ENCODE measurements at places on chromosomes 6 and 20.
A peak's percentile ranks its signal among the peaks of the same experiment; 100 is the strongest.

GRCh38 chr6:69973138-69973537, 106.8 kb downstream of the COL19A1 start:
- DNase-seq, result no peak

GRCh38 chr6:35771343-35771627, 5.1 kb upstream of the CLPSL2 start:
- no peak for DNase-seq

DNA sequence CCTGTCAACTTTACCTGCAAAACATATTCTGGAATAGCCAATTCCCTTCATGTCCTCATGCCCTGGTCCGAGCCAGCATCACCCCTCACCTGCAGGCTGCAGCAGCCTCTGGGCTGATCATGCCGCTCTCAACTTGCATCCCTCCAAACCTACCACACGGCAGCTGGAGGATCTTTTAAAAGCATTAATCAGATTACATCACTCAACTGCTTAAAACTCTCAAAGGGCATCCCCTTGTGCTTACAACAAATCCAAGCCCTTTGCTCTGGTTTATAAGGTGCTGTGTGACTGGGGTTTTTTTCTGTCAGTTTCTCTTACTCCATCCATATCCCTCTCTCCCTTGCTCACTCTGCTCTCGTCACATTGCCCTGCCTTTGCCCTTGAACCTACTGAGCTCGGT, 24.0 kb downstream of the CD40 start:
- no peak for DNase-seq

DNA sequence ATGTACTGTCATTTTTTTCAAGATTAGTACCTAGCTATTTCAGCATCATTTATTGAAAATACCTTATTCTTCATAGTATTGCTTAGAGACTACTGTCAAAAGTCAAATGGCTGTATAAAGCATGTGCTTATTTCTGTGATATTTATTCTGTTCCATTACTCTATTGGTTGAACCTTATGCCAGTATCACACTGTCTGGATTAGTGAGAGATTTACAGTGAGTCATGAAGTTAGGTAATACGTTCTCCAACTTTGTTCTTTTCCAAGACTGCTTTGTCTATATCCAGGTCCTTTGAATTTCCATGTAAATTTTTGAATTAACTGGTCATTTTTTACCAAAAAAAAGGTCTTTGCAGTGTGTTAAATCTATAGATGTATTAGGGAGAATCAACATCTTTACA, 18.6 kb upstream of the RNF217 start:
- no peak for DNase-seq

DNA sequence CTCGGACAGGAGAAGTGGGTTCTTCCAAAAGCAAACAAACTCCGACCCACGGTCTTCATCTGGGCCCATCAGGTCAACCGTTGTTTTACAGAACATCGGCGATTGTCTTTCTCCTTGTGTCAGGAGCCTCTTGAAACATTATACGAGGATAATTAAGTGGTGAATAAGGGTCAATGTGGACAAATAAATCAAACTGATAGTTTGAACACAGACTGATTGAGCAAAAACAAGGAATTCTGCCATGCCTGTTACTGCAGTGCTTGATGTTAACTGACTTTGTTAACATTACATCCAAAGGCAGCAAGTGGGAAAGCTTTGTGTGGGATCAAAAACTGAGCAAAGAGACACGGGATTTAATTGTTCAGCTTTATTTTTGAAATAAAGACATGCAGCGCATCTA, 101.1 kb upstream of the IFNGR1 start:
- DNase-seq, result peak; percentile 6

GRCh38 chr20:57705127-57705899, 4.5 kb downstream of the PMEPA1 start:
- DNase-seq, result no peak

DNA sequence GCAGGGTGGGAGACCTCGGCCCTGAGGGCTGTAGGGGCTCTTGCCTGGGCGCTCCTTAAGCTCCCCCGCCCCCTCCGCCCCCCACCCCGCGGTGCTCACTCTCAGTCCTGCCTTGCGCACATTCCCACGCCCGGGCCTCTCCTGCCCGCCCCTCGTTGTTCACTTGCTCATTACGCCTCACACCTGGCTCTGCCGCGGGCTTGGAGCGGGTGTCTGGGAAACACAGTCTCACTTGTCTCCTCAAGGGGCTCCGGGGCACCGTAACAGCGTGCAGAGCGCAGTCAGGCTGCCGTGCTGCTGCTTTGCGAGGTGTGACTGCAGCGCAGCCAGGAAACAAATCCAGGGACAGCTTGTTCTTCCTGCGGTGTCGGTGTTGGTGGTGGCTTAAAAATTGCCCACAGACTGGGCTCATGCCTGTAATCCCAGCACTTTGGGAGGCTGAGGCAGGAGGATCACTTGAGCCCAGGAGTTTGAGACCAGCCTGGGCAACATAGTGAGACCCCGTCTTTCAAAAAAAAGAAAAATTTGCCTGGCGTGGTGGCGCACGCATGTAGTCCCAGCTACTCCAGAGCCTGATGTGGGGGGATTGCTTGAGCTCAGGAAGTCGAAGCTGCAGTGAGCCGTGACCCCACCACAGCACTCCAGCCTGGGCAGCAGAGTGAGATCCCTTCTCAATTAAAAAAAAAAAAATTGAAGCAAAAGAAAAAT, 4.6 kb downstream of the NPBWR2 start:
- DNase-seq, result peak; percentile 82

- DNase-seq, result peak; percentile 74
Measured at GRCh38 chr6:41682497-41683272, 44.4 kb downstream of the MDFI start.

DNA sequence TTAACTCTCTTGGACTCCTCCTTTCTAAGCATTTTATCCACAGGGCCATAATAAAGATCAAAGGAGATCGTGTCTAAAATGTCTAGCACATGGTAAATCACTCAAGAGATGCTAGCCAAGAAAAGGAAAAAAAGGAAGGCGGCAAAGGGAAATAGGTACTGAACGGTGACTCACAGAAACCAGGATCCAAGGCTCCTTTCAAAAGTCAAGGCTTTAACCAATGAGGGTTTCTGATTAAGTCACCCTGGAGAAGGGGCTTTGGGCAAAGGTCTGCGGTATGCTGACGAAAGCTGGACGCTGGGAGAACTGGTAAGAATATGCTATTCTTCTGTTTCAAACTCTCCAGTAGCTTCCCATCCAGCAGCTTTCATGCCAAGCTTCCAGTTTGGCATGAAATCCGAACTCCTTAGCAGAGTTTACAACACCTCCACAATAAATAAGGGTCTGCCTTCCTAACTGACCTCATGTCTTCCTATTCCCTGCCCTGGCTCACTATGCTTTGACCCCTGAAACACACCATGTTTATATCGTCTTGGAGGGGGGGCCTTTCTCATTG, 1.0 kb downstream of the TOMM34 start:
- DNase-seq, result no peak

GRCh38 chr6:138278326-138278725, 60.0 kb upstream of the PBOV1 start:
- DNase-seq, result peak; percentile 29

DNA sequence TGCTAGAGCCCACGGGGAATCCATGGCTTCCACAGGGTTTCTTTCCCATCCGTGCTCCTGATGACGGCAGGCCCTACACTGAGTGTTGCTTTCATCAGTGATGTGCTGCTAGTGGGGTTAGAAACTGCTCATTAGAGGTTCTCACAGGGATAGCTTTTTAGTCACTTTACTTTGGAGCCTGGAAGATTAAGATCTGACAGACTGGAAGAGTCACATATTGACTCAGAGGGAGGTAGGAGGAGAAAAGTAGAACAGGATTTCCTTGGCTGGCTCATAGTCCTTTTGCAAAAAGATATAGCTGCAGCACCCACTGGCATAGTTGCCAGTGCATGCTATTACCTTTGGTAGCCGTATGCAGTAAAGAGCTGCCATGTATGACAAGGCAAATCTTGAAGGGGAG, 890.3 kb downstream of the C6orf118 start:
- peak; percentile 31 for DNase-seq

- no peak for DNase-seq
Measured at GRCh38 chr6:67190733-67191132, 1444.3 kb upstream of the ADGRB3 start.

DNA sequence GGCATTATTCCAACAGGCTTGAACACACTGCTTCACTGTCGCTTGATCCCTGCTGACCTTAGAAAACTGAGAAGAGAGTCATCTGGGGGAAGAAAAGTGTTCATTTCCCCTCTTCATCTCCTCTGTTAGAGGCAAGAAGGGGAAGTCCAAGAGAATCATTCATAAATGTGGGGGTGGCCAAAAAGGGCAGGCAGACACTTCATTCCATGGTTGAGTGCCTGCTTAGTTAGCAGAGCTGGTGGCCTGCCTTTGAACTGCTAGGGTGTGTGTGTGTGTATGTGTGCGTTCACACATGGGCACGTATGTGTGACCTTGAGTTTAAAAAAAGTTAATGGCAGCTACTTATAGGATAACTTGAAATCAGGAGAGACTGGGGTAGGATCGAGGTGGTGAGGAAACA, 39.4 kb upstream of the RFPL4B start:
- DNase-seq, result no peak

All from NCI-H146 (cell line).